NCI-H1436 treated with DMSO at 0.1 percent for 48 hours (cell line): ENCODE measurements at places on chromosomes 1 and 21.

DNA sequence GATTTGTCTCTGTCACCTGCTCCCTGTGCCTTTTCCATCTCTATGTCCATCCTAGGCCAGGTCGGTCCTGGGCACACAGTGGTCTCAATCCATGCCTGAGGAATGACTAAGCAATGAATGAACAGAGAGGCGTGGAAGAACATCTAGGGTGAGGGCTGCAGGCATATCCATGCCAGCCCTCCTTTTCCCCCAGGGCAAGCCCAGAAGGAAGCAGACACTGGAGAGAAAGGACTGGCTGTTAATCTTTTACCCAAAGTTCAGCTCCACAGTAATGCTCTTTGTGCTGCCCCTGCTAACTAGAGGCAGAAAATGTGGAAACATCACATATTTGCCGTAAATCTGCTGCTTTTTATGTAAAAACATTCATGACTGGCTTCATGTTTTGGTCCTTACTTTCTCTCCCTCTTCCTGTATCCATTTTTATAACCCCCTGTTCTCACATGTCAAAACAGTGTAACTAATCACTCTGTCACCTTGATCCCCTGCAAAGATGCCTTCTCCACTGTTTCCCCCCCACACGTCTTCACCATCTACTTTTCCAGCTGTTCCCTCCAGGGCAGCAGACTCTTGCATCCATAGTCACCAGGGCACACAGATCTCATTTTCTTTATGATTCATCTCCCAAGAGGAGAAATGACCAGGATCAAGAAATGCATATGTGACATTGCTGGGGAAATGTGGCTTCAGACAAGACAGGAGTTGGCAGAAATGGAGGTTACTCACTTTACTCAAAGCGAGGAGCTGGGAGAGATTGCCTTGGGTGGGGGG, 166.4 kb upstream of the PROX1 start:
- no peak for DNase-seq

DNA sequence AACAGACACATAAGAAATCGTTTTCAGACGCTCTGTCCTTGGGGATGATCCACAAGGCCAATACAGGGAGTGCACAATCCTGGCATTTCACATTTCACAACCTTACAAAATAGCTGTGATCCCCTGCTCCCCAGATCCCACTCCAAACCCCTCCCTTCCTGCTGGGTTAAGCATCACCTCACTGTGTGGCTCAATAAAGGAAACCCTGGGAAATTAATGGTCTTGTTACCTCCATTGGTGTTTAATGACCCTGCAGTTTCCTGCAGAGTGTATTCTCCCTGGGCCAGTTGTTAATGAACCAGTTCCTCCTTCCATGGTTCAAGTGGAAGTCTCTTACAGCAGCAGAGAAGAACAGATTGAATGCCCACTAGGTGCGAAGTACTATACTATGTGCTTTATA, 334.7 kb downstream of the OMA1 start:
- no peak for DNase-seq

- DNase-seq: no peak
Observed at GRCh38 chr1:45864167-45865106, 61.0 kb downstream of the MAST2 start.

GRCh38 chr1:234373959-234374254, 651 bp downstream of the COA6 start:
- no peak for DNase-seq

DNA sequence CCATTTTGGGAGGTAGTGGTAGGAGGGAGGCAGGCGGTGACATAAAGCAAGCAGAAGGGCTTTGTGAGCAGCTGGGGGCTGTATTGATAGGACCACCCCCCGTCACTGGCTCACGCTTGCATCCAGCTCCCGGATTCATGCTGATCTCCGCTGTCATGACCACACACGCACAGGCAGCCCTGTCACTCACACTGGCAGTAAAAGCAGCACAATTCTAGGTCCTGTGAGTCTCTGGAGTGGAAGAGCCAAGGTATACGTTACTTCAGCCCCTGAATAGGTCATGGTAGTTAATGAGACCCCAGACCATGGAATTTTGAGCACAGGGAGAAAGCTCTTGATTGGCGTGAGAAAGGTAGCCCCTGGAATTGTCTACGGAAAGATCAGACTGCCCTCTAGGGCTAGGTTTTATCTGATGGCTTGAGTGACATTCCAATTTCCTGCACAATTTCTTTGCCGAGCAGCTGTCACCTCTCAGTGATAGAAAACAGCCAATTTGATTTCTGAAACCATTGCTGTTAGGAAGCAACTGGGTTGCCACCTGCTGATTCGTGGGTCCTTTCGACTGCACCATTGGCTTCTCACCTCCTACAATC, 5.4 kb downstream of the OR2B11 start:
- DNase-seq: no peak

GRCh38 chr1:234616644-234617043, 6.7 kb upstream of the IRF2BP2 start:
- no peak for DNase-seq

DNA sequence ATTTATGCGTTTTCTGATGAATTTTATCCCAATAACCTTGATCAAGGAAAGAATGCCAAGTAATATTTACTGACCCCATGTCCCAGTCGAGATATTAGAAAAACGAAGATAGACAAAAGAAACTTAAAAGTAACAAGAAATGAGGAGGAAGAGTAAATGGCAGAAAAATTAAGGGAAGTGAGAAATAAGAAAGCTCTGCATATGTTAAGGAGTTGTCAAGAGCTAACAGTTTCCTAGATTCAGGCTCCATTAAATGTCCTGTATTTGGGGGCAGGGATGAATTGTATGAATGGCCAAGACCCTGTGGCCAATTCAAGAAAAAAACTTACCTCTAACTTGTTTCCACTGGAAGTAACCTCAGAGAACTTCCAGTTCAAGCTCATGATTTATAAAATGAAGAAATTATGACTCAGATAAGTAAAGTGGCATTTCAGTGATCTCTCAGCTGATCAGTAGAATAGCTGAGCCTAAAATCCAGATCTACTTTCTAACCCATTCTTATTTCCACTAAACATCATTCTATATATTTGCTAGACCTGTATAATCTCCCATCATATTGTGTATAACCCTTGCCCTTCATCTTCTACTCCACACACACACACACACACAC, 73.2 kb downstream of the ZC3H11B start:
- DNase-seq: no peak

- DNase-seq: no peak
Observed at GRCh38 chr1:167099851-167100250, 6.0 kb downstream of the STYXL2 start.

GRCh38 chr21:27257908-27258556, 291.1 kb upstream of the ADAMTS5 start:
- no peak for DNase-seq

DNA sequence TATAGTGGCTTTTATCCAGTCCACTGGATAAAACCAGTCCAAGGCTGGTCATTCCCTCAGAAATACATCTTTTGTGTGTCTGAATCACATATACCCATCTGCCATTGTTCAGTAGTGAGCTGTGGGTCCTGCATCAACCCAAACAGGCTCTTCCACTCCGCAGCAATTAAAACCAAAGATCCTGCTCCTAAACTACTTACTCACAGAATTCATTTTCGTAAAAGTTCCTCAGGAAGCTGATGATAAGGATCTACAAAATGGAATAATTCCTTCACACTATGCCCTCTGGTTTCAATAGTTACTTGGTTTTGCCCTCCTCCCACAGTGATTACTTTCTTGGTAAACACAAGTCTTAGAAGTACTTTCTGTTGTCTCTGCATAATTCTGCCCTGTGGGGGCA, 5.1 kb upstream of the MFSD2A start:
- DNase-seq: no peak

GRCh38 chr1:231861541-231862481, 235.2 kb downstream of the DISC1 start:
- DNase-seq: no peak

DNA sequence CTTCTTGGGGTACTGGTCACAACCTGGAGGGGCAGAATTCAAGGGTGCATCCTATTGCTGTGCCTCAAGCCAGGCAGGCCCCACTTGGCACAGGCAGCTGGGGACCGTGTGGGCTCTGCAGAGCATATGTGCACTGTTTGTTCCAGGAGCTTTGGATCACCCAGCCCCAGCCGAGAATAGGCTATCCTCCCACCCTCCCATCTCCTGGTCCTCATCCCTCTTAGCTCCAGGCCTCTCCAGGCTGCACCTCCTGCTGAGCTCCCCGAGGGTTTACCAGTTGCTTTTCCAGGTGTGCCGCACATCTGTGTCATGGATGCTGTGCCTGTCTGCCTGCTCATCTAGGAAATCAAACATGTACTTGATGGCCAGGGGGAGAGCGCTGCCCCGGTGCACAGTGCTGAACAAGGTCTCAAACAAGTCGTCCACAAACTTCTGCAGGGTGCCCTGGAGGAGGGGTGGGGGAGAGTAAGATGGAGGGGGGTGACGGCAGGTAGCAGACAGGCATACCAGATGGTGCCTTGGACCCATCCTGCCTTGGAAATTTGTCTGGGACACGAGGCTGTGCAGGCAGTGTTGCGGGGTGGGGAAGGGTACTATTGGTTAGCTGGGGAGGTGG, 120.5 kb upstream of the CD34 start:
- no peak for DNase-seq

DNA sequence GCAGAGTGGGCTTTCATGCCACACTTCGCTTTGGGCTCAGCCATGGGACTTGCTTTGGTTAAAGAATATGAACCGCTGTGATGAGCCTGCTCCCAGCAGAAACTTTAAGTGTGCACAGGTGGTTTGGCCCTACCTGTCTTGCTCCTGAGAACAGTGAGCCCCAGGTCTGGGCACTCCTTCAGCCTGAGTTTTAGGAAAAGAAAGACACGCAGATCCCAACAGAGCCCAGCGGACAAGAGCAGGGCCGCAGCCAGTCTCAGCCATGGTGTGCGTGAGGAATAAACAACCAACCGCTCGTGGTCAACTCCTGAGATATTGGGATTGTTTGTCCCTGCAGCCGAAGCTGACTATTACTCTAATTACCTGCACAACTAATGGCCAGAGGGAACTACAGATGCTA, 217.1 kb upstream of the C1orf174 start:
- DNase-seq: no peak

GRCh38 chr1:99992044-99992722, 22.4 kb downstream of the SLC35A3 start:
- DNase-seq: no peak

DNA sequence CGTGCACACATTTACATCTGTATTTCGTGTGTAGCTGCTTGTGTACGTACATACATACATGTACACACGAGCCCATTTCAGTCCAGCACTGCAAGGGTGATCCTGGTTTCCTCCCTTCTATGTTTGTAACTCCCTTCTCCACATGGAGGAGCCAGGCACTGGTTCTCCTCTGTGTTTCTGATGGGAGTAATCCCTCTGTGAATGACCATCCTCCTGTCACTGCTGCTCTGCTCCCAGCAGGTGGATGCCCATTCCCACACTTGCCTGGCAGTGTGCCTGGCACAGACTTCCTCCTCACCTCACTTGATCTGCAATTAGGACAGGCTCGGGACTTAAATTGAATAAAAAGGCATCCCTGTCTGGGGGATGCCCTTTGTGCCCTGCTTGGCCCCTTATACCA, 37.1 kb downstream of the TRAPPC10 start:
- no peak for DNase-seq

- no peak for DNase-seq
Observed at GRCh38 chr1:24656046-24656445, 12.9 kb downstream of the SRRM1 start.

GRCh38 chr21:44970766-44971671, 31.2 kb downstream of the SLX9 start:
- DNase-seq: no peak

DNA sequence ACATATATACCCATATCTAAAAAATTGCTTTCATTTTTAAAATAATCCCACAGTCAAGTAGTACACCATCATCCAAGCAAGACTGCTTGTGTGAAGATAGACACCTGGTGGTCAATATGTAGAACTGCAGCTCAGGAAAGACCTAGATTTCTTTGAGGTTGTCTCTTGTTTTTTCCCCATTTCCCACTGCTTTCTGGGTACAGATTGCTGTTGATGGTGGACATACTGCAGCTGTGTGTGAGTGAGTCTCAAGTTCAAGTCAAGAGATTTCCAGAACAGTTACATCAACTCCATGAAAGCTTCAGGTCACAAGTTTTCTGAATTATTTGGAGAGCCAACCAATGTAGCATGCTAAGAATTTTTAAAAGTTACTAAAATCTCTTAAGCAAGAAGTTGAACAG, 306.4 kb downstream of the DUSP10 start:
- DNase-seq: no peak

GRCh38 chr1:184012187-184012586, 25.3 kb downstream of the COLGALT2 start:
- no peak for DNase-seq

- no peak for DNase-seq
Observed at GRCh38 chr1:210607361-210607760, 278.7 kb downstream of the HHAT start.

DNA sequence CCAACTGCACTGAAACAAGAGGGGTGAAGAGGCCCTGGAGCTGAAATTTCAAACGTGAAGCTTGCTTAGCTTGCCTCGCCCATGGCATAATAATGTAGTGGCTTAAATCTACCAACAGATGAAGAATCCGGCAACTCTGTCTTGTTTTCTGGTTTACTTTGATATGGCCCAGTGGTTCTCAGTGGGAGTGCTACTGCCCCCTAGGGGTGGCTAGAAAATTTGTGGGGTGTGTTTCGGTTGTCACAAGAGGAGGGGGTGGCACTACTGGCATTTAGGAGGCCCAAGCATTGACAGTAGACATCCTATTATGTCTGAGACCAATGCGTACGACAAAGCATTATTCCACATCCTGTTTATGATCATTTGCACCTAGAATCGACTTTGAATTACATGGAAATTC, 51.9 kb upstream of the C8B start:
- no peak for DNase-seq

GRCh38 chr1:173056365-173056764, 5.6 kb upstream of the TNFSF18 start:
- DNase-seq: no peak

DNA sequence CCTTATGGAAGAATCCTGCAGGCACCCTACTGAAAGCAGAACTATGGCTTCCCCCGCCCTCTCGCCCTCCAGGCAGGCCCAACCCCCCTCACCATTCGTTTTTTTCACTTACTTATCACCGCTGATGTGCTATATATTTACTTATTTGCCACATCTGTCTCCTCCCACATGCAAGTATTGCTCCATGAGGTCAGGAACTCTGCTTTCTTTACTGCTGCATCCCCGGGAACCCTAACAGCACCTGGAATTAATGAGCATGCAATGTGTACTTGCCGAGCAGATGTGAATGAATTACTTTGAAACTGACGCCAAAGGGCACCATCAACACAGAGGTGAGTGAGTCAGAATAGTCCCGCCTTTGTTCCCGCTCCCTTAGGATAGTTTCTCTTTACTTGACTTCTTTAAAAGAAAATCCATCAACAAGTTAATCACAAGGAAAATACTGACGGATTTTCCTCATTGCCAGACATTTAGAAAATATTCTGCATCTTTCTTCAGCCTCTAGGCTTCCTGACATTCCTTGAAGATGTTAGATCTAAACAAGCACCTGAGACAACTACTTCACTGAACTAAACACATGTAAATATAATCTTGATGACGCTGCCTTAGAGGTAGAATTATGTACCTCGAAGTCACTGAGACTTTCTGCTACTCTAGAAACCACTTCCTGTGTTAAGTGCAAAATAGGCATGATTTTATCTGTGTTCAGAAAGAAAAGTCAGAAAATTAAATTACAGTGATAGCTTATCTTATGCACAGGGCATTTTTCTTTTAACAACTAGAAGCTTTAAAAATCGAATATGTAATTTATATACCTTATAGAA, 17.5 kb upstream of the RAB4A start:
- no peak for DNase-seq

GRCh38 chr1:179677882-179678281, 65.2 kb upstream of the FAM163A start:
- no peak for DNase-seq
